Sigmoid colon (tissue), 7 donors: ENCODE measurements at places on chromosomes 5 and 9.

DNA sequence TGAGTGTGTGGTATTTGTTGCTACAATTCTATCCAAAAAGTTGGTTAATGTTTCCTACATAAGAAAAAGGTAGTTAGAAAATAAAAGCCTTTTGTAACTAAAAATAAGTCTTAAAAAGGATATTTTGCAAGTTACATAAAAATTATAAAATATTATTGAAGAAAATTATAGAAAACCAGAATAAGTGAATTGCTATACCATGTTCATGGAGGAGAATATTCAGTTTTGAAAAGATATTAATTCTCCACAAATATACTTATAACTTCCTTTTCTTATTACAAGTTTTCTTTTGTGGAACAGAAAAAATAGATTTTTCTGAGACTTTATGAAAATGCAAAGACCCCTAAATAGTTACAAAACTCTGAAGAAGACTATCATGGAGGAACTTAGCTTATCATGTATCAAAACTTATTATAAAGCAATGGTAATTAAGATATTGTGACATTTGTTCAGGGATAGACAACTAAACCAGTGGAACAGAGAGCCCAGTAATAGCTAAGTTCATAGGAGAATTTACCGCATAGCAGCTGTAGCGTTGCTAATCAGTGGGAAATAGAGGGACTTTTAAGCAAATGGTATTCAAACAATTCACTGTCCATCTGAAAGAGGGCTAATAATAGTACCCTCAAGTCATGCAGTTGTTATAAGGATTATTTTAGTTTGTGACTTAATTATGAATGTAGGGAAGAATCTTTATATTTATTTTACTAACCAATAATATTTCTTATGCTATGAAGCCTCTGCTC is 515.2 kb upstream of the ZNF608 start:
- DNase-seq, result no peak

DNA sequence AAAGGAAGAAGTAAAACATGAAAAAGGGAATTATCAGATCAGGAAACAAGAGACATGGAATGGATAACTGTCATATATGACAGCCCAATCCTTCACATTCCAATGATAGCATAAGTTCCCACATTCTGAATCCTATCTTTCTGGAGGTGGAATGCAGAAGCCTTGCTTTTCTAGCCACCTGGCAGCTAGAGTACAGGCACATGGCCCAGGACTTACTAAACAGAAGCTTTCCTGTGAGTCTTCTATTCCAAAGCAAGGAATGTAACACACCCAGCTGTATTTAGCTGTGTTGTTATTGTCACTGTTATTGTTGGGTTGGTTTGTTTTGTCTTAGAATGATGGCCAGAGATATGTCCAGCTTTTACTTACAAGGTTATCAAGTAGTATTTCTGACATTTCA is 780.5 kb upstream of the ZNF608 start:
- DNase-seq, result peak; percentile 59

- peak; percentile 34 for DNase-seq
These were observed 10.2 kb downstream of the OR13J1 start for GRCh38 chr9:35859990-35860339.

GRCh38 chr9:116855881-116856662 is 169.0 kb downstream of the TRIM32 start:
- no peak for DNase-seq

GRCh38 chr5:131710391-131710790 is 75.4 kb upstream of the RAPGEF6 start:
- no peak for DNase-seq
